ENCODE measurements at places on chromosomes 13 and 19. TPM values are rescaled to one million over a fixed set of nuclear protein-coding genes. Genes with fewer than 3 reads are reported as not detected.

DNA sequence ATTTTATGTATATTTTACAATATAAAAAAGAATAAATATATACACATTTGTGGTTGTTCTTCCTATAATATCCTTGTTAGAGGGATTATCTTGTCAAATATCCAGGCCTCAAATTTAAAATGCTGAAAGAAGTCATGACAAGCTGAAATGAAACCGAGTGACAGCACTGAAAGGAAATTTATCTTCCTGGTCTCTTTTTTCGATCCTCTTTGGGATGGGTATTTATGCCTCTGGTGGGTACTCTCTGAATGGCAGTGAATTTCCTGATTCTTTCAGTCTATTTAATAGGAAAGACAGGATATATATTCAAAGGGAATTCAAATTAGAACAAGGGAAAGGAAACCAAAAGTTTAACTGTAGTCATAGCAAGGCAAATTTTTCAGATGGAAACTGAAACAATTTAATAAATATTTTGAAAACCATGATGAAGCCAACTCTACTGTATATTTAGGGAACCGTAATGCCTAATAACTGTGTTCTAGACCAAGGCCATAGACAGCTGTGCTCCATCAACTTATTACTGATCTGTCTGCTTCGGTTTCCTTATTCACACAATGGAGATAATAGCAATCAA, 97.9 kb downstream of the DLEU7 start:
- DNase-seq: no peak

- no peak for DNase-seq
Observed at GRCh38 chr19:447816-448560, 12.8 kb downstream of the SHC2 start.

GRCh38 chr13:64164435-64164834, 2748.8 kb upstream of the PCDH20 start:
- no peak for DNase-seq

DNA sequence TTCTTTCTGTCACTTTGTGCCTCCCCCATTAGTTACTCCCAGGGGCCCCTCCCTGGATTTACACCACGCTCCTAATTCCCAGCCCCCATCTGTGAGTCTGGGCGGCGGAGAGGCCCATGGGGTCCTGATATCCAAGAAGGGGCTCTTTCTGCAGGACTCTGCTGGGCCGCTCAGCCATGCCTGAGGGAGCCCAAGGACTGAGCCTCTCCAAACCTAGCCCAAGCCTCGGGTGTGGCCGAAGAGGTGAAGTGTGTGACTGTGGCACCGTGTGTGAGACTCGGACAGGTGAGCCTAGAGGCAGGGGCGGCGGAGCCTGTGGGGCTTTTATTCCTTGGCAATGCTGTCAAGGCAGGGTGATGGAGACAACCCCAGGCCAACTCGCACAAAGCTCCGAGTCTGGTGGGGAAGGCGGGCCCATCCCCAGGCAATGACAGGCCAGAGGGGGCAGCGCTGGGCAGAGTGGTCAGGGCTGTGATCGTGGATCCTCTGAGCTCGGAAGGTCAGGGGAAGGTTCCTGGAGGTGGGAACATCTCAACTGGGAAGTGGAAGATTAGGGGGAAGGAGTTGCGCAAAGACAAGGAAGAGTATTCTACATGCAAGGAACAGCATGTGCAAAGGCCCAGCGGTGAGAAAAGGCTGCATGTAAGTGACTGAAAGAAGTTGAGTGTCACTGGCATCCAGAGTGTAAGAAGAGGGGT, 1.6 kb downstream of the PLEKHG2 start:
- DNase-seq: peak; percentile 28

GRCh38 chr13:100399455-100399854, 189.1 kb downstream of the GGACT start:
- DNase-seq: no peak

DNA sequence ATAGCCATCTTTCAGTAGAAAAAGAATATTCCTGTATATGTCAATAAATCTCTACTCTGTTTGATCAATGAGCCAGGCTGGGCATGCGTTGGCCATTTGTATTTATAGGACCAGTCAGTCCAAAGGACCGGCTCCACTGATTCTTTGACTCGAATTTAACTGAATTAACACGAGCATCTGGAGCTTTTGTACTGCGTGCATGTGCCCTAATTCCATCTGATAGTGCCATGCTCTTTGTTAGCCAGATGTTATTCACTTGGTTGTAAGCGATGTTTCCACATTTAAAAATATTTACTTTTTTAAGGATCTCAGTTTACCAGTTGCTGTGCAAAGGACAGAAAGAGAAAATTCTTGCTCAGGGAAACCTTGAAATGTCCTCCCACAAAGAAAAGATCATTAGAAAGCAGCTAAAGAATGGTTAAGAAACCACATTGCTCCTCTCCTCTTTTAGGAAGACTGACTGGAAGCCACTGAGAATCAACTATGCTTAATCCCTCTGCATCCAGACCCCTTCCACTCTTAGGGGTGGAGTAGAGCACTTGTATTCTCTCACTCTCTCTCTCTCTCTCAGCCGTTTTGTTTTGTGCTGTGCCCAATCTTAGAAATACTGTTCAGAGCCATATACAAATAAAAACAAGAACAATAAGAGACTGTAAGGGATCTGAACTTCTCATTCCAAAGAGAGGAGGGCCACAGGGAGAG, 165.8 kb downstream of the DCLK1 start:
- DNase-seq: no peak

DNA sequence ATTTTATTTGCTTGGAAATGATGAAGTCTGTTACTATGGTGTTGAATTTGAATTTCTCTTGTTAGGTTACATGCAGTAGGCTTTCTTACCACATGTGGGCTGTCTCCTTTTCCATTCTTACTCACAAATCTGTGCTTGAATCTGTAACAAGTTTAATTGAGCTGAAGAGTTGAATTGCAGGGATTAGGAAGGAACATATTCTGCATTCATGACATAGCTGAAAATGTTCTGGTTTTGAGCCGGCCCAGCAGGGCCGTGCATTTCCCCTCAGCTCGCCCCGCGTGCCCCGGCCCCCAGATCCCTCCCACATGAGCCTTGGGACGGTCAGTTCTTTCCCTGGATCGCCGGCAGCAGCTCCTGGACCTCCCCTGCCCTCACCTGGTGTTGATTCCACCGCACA, 28.1 kb downstream of the TFDP1 start:
- DNase-seq: no peak

DNA sequence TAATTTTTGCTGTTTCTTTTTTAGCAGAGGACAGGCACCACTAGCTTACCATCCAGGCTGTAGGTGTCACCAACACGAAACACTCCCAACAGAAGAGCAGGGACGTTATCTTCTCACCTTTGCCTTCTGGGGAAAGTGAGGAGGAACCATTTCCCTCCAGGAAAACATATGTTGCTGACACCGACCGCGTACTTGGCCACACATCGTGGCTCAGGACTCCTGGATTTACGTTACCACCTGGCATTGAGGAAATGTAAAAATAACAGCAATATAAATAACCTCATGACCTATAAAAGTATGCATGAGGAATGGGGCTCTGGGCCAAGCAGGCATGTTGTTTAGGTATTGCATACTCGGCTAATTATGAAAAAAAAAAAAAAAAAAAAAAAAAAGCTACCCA, 525.1 kb downstream of the MYO16 start:
- no peak for DNase-seq

DNA sequence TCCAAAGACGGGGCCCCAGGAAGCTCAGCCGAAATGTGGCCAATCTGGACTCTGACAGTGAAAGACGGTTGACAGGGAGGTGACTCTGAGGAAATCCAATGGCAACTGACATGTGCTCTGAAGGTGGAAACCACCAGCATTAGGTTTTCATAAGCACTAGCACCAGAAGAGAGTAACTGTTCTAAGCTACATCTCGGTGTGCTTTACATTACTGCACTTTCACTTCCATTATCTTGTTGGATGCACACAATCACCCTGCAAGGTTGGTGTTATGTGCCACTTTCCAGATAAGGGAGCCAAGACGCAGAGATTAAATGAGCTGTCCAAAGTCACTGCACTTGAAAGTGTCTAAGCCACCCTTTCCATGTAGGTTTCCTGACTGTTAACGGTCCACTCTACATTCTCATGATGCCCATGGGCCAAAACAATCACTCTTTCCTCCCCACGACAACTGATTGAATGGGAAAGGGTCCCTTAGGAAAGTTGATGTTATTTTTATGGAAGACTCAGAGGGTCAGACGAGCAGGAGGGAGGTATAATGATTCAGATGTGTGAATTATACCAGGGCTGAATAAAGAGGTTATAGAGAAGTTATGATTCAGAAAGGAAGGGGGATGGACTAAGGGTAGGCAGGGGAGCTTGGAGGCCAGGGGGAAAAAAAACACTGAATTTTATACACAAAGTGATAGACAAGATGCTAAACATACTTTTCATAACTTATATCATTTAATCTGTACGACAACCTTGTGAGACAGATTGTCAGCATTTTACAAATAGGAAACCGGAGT, 52.8 kb downstream of the RUBCNL start:
- DNase-seq: no peak

GRCh38 chr13:49927755-49928154, 8.4 kb downstream of the SPRYD7 start:
- DNase-seq: peak; percentile 76

DNA sequence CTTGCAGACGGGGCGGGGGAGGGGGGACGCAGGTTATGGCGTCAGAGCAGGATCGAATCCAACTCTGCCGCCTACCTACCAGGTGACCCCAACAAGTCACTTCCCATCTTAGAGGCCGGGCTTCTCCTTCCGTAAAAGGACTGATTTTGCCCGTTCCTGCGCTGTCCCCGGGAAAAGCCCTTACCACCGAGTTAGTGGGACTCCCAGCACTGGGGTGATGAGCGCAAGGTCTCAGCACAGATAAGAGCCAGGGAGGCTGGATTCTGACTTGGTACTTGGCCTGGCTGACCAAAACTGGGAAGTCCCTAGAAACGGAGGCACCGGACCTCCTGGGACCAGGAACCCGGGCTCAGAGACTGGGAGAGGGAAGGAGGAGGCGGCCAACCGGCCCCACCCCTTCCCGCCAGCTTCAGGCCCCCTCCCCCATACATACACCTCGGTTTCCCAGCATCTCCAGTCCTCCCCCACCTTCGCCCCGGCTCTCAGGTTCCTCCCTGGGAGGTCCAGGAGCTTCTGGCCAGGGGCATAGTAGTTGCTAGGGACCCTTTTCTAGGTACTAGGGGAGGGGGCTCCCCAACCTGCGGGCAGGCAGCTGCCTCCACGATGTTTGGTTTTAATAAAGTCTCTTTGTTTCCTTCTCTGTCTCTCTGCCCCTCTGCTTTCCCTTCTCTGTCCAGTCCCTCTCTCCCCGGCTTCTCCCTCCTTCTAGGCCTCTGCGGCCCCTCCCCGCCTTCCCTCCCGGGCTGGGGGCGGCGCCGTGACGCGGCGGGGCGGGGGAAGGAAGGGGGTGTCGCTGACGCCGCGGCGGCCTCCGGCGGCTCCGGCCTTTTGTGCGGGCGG, at the start of gene GRAMD1A:
GRAMD1A (plus strand) TSS at position 826 of the 840 bp plus-strand sequence. CDS start 156 bp downstream, outside the sequence.
- peak; percentile 80 for DNase-seq

DNA sequence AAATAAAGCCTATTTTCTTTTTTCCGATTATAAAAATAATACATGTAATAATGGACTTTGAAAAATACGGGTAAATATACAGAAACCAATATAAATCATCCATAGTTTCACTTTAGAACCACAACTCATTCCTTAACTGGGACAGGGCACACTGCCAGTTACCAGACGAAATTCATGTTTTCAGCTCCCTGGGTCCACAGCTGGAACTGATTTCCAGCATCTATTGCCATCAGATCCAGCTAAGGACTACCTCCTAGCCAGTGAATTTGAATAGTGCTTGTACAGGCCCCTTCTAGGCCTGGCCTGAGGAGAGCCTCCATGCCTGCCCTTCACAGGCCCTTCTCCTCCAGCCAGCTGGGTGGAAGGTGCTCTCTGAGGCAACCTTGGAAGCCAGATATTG, 30.0 kb upstream of the ATP12A start:
- DNase-seq: peak; percentile 40

- peak; percentile 38 for DNase-seq
Observed at GRCh38 chr19:57566396-57567265, 7.0 kb upstream of the ZNF550 start.

GRCh38 chr13:34886987-34887386, 55.1 kb upstream of the NBEA start:
- DNase-seq: no peak

GRCh38 chr19:58406818-58407657, 1.4 kb upstream of the ZNF584 start:
- DNase-seq: no peak

GRCh38 chr13:52006523-52007245, 4.6 kb downstream of the ATP7B start:
- DNase-seq: no peak

GRCh38 chr19:611481-611868, 21.8 kb downstream of the HCN2 start:
- DNase-seq: peak; percentile 96

DNA sequence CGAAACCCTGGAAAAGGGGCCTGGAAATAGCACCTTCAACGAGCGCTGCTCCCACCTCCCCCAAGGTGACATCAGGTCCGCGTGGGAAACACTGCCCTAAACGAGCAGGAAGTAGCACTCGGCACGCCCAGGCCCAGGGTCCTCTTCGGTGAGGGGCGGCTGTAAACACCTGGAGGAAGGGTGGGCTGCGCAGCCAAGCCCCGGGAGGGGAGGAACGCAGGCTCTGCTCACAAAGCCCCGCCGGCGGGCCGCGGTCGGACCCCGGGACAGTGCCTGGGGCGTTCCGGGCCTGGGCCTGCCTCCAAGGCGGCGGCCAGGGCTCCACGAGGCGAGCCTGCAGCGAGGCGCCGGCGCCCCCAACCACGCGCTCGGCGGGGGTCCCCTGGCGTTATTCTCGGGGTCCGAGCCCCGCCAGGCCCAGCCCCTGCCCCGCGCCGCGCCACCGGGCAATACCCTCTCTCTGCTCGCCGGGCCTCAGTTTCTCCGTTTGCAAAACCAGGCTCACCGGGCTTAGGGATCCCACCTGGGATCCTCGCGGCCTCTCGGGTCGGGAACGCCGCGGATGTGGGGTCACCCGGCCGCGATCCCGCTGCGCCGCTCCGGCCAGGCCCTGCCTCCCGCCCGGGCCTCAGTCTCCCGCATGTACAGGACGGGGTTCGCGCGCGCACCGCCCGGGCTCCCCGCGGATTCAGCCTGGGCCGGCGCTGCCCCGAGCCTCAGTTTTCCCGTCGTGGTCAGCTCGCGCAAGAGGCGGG, 630 bp downstream of the RNF126 start:
- peak; percentile 38 for DNase-seq

DNA sequence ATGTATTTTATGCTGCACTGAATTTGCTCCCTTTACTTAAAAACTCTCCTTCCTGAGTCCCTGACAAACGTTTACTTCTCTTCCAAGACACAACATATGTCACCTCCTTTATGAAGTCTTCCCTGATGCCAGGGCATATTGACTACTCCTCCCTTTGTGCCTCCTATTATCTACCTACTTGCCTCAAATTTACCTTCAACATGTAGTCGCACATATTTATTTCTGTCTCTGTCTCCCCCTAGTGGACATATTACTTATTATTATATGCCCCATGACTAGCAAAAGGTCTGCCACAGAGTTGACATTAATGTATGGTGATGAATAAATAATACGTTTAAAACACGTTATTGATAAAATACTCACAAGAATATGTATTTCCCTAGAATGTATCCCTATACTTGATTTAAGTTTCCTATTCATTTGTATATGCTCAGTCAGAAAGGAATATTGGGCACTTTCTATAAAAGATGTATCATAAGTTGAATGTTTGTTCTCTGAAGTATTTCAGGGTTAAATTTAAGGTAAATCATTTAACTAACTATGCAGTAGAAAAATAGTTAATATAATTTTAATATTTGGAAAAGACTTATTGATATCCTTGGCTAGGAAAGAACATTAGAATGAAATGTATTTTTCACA, 250.3 kb upstream of the ATXN8OS start:
- peak; percentile 1 for DNase-seq

Gene EHD2
- polyA plus RNA-seq: 181 TPM

Gene LRRC8E
- polyA plus RNA-seq: 6.9 TPM

Gene ZNF763
- 0.75 TPM for polyA plus RNA-seq

Gene KLC3
- 0.09 TPM for polyA plus RNA-seq

Gene NR2F6
- 20.5 TPM for polyA plus RNA-seq

Gene CYP2A13
- not detected for polyA plus RNA-seq

Gene ZNF442
- 0.34 TPM for polyA plus RNA-seq
